ENCODE measurements at places on chromosomes 7 and 10.

DNA sequence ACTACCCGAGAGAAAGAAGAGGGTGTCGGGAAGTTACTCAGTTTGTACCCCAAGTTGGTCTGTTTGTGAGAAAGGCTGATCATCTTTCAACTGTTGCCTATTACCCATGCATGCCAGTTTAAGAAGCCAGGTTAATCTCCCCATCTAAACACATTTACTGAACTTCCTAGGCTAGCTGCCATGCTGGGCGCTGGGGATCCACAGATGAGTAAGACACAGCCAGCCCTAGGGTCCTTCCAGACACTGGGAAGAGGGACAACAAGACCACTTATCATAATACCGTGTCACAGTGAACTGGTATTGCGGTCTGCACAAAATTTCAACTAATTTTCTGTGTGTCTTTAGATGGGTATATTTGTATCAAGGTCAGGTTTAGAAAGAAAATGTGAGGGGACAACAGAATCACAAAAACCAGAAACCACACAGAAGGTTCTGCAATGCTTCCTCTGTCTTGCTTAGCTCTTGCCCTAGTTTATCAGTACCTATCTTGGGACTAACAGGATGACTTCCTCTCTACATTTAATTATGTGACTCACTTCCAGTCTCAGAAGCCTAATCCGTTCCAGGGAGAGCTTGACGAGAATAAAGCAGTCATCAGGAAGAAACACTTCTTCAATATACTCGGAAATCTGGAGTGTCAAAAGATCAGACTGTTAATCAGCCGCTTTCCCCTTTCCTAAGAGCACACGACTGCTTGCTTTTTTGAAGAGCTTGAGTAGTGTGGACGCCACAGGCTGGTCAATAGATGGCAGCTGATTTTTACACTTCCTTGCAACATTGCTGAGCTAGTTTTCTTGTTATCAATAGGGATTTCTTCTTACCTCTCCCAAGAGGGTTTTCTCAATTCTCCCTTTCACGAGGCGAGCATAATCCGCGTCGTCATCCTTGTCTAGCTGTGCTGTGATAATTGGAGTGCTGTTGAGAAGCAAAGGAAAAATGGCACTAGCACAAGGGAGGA, 45.7 kb downstream of the POLR3A start:
- DNase-seq: no peak

- no peak for DNase-seq
These were observed 129.0 kb downstream of the DIP2C start for GRCh38 chr10:560314-560992.

DNA sequence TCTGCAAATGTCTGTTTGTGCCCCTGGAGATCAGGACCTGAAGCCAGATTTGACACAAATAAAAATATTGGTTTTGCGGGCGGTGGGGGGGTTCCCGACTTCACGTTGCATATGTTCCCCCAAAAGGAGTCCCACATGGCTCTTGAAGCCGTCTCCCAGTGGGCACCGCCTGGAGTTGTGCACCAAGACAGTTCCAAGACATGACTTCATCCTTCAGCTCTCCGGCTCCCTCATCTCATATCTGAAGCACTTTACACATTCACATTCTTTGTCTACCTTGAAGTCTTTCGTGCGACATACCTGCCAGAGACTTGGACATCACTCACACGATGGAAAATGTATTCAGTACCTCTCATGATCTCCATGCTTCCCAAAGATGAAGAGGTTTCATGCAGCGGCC, 362.8 kb upstream of the FOXK1 start:
- DNase-seq: no peak

GRCh38 chr7:74256491-74257408, 2.6 kb upstream of the RFC2 start:
- no peak for DNase-seq

DNA sequence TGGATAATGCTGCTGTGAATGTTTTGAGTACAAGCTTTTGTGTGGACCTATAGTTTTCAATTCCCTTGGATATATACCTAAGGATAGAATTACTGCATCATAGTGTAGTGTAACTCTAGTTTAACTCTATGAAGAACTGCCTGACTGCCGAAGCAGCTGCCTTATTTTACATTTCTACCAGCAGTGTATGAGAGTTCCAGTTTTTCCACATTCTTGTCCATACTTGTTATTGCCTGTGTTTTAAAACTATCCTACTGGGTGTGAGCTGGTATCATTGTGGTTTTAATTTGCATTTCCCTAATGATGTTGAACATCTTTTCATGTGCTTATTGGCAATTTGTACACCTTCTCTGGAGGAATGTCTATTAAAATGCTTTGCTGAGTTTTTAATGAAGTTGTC, 15.7 kb downstream of the SEPTIN7 start:
- DNase-seq: no peak

- DNase-seq: no peak
These were observed 162.2 kb downstream of the MYOF start for GRCh38 chr10:93319896-93320295.

GRCh38 chr7:87984088-87984487, 50.0 kb downstream of the ADAM22 start:
- no peak for DNase-seq

DNA sequence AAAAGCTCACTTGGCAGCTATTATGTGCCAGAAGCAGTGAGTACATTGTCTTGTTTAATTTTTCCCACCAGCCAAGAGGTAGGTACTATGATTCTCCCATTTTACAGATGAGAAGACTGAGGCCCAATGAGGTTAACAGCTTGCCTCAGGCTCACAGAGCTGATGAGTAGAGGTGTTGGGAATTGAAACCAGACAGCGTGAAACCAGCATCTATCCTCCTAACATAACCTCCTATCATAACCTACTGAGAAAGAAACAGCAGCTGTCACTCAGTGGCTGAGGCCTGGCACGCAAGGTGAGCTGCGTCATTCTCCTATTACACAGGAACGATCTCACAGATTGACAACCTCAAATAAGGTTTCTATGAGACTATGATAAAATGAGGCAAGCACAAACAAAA, 6.2 kb downstream of the PYROXD2 start:
- DNase-seq: no peak
